ENCODE measurements at places on chromosomes 7 and 10.

DNA sequence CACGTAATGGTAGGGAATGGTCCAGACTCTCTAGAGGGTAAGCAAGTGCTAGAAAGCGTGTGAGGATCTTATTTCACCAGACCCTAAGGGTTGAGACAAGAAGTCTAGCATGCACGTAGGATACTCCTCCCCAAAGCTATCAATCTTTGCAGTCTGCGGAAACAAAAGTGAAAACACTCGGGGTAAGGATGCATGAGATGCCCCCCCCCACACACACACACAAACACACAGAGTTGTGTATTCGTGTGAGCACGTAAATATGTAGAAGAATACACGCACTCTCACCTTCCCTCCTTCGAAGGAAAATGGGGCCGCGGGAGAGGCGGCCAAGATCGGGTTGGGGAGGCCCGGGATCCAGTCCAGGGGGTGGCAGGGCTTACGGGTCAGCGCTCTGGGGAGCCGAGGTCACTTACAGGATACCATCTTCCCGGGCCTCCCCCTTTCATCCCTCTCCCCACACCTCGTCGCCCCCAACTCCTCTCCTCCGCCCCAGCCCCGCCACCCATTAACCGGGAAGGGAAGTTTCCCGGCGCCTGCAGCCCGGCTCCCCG is 455 bp downstream of the CUL2 start:
- no peak for DNase-seq

GRCh38 chr7:92624298-92624996 is 34.3 kb upstream of the FAM133B start:
- no peak for DNase-seq

- no peak for DNase-seq
These were observed 28.5 kb downstream of the NAPEPLD start for GRCh38 chr7:103120362-103120761.

- DNase-seq = no peak
These were observed 11.5 kb upstream of the SNX13 start for GRCh38 chr7:17951742-17952254.

GRCh38 chr7:7895754-7896153 is 72.8 kb upstream of the GLCCI1 start:
- no peak for DNase-seq

- DNase-seq = no peak
These were observed 70.9 kb downstream of the HGF start for GRCh38 chr7:81698965-81699364.

GRCh38 chr7:117041007-117041406 is 87.7 kb downstream of the ST7 start:
- no peak for DNase-seq

DNA sequence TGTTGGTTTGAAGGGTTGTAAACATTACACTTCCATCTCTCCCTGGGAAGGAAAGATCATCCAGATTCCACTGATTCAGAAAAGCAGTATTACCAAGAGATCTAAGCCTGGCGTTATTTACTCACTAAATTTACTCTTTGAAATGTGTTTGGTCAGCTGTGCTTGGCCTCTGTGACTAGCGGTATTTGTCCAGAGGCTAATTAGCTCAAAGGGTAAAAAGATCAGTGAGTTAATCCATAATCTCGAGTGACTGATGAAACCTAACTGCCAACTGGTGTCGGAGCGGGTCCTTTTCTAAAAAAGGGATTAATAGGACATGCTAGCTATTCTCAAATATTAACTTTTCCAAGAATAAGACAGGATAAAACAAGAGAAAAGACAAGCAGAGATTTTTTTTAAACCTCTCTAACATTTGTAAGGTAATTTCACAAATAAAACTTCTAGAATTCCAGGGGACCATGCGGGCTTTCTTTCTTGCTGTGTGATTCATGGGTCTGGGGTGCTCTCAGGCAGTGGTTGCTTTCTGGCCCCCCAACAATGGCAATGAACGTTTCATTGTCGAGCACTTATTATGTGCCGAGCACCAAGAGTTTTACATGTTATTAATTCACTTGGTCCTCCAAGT is 247.3 kb upstream of the AOAH start:
- no peak for DNase-seq

DNA sequence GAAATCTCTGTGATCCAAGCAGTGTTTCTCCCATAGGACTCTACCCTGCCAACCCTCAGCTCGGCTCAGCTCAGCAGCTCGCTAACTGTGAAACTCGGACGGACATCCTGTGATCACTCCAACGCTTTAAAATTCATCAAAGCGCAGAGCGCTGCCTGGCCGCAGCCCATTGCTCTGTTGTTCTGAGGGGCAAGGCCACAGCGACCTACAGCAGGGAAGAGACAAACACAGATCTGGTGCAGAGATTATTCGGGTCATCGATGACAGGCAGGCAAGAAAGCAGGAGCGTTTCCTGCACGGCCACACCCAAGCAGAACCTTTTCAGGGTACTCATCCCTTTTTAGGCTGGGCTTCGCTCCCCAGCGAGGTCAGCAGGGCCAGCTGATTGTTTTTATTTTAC is 72.1 kb downstream of the INSIG1 start:
- no peak for DNase-seq

DNA sequence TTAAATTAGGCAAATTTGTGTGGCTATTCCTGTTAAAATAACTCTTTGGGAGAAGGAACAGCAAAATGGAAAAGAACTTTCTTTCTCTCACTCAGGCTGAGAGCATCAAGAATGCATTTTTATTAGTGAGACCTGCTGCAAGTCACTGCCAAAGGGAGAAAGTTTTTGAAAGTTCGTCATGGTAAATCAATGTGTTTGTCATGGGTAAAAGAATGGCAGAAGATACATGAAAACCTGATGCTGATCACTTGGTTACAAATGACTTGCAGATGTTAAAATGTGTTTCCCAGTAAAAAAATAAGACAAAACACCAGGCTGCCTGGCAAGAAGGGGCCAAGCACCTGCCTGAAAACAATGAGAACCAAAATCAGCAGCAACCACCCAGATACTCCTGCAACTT is 484.7 kb upstream of the NRP1 start:
- no peak for DNase-seq

- DNase-seq = no peak
These were observed 303.0 kb downstream of the ARL4A start for GRCh38 chr7:12990440-12990839.

GRCh38 chr7:24349339-24349738 is 65.3 kb downstream of the NPY start:
- DNase-seq = no peak

DNA sequence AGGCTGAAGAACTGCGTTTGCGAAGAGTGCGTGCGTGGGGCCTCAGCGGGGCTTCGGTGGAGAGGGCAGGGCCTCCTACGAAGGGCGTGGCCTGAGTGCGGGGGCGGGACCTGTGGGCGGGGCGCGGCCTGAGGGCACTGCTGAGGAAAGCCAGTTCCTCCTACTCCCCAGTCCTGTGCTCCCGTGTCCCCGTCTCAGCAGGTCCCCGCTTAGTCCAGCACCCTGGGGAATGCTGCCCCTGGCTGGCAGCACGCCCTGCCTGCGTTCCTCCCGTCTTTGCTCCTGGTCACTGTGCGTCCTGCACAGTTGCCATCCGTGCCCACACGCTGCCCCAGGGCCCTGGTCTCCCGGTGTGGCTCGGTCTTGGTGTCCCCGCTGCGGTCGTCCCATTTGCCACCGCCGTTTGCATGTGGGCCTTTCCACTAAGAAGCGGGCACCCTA is 177.1 kb downstream of the ZNF248 start:
- no peak for DNase-seq

DNA sequence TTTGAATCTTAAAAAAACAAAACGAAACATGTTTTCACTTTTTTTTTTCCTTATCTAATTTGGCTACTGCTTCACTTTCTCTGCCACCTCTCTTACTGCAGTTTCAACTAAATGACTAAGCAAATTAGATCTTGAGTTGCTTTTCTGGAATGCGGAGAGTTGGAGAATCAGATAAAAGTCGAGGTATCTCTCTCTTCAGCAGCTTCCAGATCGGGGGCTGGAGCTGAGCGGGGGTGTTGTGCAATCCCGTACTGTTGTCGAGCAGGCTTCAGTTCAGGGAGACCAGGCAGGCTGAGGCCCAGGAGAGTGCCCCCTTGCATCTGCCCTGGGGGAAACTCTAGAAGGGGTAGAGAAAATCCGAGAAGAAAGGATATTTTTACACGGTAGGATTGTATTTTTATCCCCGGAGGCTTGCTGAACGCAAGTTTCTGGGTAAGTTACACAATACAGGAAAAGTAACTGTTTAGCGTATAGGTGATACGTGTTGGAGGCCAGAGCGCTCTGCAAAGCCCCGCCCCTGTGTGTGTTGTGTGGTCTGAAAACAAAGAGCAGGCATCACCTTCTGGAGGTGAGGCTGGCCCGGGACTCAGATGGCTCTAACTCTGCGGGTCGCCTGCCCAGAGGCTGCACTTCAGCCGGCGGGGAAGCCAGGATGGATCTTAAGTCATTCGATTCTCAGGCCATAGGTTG is 116.6 kb downstream of the KLF6 start:
- no peak for DNase-seq

DNA sequence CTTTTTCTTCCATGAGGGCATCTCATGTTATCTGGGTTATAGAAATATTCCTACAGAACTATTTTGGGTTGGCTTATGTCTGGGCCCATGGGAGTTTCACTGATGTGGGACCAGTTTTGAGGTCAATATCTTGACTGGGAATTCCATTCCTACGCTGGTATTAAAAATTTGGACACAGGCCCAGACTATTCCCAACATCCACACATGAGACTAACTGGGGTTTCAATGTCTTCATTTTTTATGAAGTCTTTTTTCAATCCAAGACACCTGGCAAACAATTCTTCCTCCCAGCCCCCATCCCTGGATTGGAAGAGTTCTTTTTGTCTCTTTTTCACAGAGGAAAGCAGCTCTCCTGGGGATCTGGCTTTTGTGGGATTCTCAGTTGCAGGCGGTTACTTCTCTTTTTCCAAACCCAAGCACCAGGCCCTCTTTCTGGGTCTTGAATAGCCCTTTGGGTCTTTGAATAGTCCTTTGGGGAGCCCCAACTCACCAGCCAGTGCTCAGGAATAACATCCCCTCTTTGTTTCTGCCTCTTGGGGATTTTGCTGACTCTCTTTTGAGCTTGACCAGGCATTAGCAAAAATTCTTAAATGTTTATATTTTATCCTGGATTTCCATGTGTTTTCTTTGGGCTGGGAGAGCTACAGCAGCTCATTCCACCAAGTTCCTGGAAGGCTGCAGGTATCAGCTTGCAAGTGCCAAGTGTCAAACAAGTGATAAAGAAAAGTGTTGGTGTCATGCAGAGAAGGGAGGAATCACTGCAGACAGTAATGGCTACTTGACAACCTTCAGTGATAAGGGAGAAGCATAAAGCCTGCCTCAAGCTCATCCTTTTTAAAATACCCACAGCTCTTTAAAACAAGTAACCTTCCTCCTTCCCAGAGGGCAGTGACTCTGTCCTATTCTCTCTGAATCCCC is 234.3 kb downstream of the ADAM12 start:
- DNase-seq = no peak
